SHP77 (cell line): ENCODE measurements at places on chromosomes 16 and 17.

GRCh38 chr17:42067371-42068091, 17.1 kb upstream of the C17orf113 start:
- peak; percentile 31 for DNase-seq

DNA sequence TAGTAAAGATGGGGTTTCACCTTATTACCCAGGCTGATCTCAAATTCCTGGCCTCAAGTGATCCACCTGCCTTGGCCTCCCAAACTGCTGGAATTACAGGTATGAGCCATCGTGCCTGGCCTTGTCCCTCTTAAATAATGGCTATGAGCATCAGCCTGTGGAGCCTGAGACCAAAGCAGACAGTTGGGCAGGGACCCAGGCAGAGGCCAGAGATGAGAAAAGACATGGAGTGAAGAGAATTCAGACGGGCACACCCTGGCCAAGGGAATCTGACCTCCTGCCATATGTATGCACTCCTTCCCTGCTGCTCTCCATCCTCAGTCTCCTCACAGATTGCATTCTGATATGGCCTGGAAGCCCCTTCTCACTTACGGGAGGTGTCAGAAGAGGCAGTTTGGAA, 98.4 kb upstream of the DNAH9 start:
- DNase-seq: no peak

DNA sequence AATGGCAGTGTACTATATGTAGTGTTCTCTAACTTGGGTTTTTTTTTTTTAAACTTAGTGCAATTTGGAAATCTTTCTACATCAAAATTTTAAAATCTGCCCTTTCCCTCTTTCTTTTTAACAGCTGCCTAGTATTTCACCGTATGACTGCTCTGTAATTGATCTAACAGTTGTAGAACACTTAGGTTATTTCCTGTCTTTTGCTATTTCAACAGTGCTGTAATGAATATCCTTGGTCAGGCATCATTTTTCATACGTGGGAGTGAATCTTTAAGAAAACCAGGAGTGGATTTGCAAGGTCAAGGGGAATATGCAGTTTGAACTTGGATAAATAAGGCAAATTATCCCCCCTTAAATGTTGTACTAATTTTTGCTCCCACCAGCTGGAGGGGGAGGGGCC, 3.8 kb downstream of the NLRC5 start:
- DNase-seq: no peak

DNA sequence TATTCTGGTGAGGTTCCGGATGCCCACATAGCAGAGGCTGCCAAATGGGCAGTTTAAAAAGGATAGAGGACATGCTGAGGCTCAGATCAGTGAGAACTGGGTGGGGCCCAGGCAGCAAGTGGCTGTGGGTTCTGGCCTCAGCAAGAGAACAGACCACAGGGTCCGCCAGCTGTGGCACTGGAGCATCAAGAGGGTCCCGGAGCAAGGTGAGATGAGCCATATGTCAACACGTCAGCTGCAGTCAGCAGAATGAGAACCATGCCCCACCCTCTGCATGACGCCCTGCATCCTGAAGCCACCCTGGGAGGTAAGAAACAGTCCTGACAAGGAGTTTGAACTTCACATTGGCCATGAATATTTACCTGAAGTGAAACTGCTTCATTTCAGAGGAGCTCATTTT, 20.1 kb upstream of the CCL5 start:
- DNase-seq: no peak

- DNase-seq: no peak
These were observed 23.7 kb upstream of the MYOCD start for GRCh38 chr17:12642034-12642433.

DNA sequence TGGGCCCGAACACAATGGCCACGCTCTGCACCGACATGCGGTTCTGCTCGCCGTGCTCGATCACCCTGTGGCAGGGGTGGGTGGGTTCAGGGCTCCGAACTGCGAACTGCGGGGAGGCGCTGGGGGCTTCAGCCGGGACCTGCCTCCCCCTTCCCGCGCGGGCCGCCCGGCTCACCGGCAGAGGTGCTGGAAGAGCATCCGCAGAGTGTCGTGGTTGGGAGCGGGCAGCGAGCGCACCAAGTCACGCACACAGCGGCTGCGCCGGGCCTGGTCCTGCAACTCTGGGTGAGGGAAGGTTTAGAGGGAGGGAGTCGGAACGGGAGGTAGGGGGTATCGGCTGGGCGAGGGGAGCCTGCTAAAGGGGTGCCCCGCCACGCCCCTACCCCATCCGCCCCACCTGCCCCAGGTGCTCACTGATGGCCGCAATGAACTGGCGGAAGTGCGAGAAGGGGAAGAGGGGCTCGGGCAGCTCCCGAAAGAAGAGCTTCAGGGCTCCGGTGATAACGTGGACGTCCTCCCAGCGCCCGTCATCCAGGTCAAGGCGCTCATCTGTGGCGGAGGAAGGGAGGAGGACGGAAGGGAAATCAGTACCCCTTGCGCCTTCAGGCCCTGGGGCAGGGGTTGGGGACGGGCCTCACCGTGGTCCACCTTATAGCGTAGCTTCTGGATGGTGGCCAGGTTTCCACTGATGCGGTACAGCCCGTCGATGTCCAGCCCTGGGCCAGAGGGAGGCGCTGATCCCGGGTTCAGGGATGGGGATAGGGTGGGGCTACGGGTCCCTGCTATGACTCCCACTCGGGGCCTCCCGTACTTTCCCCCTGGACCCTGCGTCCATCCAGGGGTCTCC, 36.9 kb downstream of the ARHGAP27 start:
- DNase-seq: no peak

- no peak for DNase-seq
These were observed 9.5 kb upstream of the CCL17 start for GRCh38 chr16:57395026-57395425.

GRCh38 chr16:69494991-69495392, 70.6 kb downstream of the CYB5B start:
- no peak for DNase-seq

- no peak for DNase-seq
These were observed 44.0 kb downstream of the SPOP start for GRCh38 chr17:49633762-49634484.

- DNase-seq: no peak
These were observed 13.6 kb downstream of the SMPD3 start for GRCh38 chr16:68434624-68435210.

DNA sequence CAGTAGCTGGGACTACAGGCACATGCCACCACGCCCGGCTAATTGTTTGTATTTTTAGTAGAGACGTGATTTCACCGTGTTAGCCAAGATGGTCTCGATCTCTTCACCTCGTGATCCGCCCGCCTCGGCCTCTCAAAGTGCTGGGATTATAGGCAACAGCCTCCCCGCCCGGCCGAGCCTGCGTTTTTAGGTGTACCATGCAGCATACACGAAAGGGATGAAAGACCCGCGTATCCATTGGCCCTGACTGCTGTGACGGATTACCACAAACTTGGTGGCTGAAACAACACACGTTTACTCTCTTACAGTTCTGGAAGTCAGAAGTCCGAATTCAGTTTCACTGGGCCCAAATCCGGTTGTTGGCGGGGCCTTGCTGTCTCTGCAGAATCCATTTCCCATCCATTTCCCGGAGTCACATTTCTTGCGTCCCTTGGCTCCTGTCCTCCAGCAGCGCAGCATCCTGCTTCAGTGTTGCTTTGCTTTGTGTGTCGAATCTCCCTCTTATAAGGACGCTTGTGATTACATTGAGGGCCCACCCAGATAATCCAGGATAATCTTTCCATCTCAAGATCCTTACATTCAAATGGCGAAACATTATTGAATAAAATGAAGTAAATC, 8.3 kb upstream of the GUCY2D start:
- no peak for DNase-seq
